GM23248 (cell line): ENCODE measurements at places on chromosomes 6 and 20. TPM values are rescaled to one million over a fixed set of nuclear protein-coding genes. Genes with fewer than 3 reads are reported as not detected.

EDN3 gene
- not detected in 2 replicates for total RNA-seq

WFDC5 gene
- total RNA-seq = not detected in 2 replicates

TPBG gene
- 153 and 174 TPM in 2 replicates for total RNA-seq

GRCh38 chr6:47256361-47256760 is 53.3 kb downstream of the TNFRSF21 start:
- DNase-seq = peak; percentile 30
- H3K36me3 ChIP-seq = no peaks in the 10 kb centered on the region
- no peaks in the 10 kb centered on the region for H3K27me3 ChIP-seq

GRCh38 chr6:46556053-46556452 is 64.8 kb upstream of the RCAN2 start:
- H3K4me3 ChIP-seq = no peak overlapping the region
- H3K27ac ChIP-seq = no peak overlapping the region
- no peaks in the 10 kb centered on the region for H3K36me3 ChIP-seq

GRCh38 chr6:42520786-42521607 is 42.8 kb upstream of the UBR2 start:
- DNase-seq = peak; percentile 92
- H3K36me3 ChIP-seq = no peaks in the 10 kb centered on the region
- H3K27me3 ChIP-seq = no peaks in the 10 kb centered on the region
- H3K4me3 ChIP-seq = no peak overlapping the region
- peaks cover 21% of the 10 kb centered on the region for H3K4me1 ChIP-seq
- H3K27ac ChIP-seq = peak overlapping the region; percentile 62

DNA sequence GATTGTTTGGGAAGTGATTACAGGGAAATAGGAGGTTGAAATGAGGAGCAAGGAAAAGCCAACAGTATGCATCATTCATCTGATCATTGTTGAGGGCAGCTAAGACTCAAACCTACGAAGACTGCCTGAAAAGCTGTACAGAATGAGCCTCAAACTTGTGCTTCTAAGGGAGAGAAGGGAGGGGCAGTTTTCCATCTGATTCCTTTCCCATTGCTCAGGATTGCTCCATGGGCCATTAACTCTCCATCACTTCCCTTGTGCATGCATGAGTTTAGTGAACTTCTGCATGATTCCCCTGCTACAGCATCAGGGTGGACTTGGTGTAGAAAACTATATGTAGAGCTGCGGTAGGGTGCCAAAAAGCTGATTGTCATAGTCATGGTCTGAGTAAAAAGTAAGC is 742.7 kb upstream of the SLC35B3 start:
- no peaks in the 10 kb centered on the region for H3K27me3 ChIP-seq
- H3K36me3 ChIP-seq = no peaks in the 10 kb centered on the region
- no peaks in the 10 kb centered on the region for H3K4me1 ChIP-seq
- H3K4me3 ChIP-seq = no peak overlapping the region
- H3K27ac ChIP-seq = no peak overlapping the region

- DNase-seq = no peak
- H3K4me3 ChIP-seq = no peak overlapping the region
- H3K36me3 ChIP-seq = no peaks in the 10 kb centered on the region
- peaks cover 14% of the 10 kb centered on the region for H3K27me3 ChIP-seq
- H3K4me1 ChIP-seq = peaks cover 5% of the 10 kb centered on the region; the same call in 1 of the 2 replicates
These were observed 56.4 kb upstream of the TTPAL start for GRCh38 chr20:44419131-44419844.

DNA sequence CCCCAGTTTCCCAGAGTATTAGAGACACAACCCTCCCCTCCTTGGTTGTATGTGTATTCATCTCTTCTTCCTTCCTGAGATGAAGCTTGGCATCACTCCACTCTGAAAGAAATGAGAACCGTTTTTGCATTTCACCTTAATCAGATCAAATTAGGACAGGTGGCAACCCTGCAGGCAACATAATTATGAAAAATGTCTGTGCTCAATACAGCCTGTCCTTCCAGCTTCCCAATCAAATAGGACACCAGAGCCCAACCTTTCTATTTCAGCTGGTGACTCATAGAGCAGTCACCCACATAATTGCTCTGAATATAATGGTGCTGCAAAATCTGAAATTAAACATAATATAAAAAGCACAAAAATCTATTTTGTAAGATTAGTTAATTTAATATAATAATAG is 310.2 kb upstream of the AGPAT4 start:
- no peaks in the 10 kb centered on the region for H3K36me3 ChIP-seq
- peak; percentile 48 for DNase-seq
- no peaks in the 10 kb centered on the region for H3K27me3 ChIP-seq
- no peak overlapping the region for H3K27ac ChIP-seq
